ENCODE measurements at places on chromosomes 3 and 15.
A peak's percentile ranks its signal among the peaks of the same experiment; 100 is the strongest.

DNA sequence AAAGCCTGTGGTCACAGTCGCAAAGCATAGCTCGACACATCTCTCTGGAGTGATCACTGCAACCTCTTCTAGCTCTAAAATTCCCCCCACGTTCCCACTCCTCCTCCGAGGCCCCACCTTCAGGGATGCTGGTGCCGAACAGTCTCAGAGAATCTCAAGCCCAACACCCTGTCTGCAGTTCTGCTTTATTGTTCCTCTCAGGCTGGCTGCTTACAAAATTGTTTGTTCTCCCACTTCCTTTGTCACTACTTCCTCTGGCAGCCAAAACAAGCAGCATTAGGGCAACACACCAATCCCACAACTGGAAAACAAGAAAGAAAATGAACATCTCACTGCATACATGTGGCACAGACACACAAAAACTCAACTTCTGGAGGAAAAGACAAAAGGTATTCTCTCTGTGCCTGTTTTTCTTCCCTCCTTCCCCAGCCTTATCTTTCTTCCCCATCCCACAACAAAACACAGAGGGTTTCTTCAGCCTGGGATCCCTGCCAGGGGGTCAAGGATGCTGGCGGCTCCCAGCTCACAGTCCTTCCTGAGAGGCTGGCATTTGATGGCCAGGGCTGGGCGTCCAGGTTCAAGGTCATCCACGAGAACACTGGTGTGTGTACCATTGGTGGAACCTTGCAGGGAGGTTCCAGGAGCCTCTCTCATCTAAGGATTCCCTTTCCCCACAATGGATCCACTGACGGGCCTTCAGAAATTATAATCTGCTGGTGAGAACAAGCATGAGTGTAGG is 108.4 kb downstream of the TMCO5A start:
- DNase-seq: no peak

DNA sequence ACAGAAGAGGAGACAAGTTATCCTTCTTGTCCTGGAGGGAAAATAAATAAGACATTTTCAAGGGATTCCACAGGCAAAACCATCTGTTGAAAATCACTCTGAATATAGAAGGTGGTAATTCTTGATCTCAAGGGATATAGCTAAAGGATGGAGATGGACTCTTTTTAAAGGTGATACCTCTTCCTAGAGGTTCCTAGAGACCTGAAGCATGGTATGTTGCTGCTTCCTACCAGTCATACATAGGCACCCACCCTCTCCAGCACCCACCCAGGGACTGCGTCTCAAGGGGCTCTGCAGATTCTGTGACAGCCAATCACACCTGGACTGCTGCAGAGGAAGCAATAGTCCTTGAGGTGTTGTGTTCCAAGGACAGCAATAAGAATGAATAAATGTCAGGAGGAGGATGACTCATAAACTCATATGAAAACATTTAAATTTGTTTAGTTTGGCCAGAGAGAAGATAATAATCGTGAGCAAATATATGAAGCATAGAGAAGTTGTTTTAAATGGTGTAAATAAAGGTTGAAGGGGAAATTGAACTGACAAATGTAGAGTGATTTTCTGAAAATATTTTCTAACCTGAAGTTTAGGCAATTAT is 741.6 kb upstream of the CBLB start:
- no peak for DNase-seq

DNA sequence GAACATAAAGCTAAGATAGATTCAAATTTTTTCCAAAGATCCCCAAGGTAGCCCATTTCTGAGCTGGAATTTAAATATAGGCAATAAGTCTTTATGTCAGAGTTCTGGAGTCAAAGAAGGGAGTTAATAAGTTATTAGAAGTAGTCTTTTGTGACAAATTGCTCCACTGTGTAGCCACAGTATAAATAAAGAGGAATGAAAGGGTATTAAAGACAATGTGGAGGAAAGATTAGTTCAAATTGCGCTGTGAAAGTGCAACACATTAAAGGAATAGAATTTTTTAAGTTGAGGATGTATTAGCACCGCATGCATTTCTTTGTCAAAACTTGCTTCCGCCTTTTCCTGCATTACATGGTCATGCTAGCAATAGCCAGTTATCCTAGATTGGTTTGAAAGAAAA is 666.6 kb upstream of the CCDC54 start:
- no peak for DNase-seq

DNA sequence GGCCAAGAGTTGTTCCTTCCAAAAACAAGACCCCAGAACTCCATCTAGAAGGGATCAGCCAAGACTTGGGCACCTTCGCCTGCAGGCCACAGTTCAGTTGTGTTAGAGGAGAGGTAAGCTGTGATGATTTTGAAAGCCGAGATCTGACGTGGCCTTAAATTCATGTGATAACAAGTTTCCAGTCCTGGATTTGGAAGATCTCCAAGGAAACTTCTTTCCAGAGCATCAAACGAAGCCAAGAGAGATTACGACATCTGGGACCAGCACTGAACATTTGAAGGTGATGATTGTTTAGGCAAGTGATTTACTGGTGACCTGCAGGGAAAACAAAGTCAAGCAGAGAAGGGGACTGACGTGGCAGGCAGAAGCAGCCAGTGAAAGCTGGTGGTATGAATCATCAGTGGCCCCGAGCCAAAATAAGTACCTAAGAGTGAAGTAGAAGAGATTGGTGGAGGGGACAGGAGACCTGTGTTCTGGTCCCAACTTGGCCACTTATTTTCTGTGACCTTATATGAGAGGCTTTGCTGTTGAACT is 339.0 kb upstream of the PROK2 start:
- peak; percentile 72 for DNase-seq

DNA sequence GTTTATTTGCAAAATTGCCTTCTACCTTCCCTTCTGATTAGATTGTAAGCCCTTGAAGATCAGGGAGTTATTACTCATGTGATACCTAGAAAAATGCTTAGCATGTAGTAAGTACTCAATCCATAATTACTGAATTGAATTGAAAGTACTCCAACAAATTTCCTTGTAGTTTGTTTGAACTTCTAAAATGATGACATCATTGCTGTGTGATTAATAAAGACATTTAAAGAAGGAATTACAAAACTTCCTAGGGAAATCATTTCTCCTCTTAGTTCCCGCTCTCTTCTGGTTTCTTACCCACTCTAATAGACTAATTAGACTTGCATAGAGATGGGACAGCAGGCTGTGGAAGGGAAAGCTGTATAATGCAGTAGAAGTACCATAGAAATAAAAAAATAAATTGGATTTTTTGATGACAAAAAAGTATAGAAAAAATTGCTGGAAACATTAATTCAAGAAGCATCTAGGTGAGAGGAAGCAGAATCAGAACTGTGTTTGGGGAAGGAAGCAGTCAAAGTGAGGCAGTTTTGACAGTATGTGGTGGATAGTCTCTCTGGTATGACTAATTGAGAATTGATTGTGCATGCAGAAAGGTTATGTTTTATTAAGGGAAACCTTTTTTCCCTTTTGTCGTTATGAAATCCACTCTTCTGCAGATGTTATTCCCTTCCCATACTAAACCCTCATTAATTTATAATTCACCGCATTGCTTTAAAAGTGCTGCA is 93.0 kb downstream of the ALCAM start:
- no peak for DNase-seq

- no peak for DNase-seq
Observed at GRCh38 chr15:73081321-73081958, 29.2 kb downstream of the NEO1 start.

DNA sequence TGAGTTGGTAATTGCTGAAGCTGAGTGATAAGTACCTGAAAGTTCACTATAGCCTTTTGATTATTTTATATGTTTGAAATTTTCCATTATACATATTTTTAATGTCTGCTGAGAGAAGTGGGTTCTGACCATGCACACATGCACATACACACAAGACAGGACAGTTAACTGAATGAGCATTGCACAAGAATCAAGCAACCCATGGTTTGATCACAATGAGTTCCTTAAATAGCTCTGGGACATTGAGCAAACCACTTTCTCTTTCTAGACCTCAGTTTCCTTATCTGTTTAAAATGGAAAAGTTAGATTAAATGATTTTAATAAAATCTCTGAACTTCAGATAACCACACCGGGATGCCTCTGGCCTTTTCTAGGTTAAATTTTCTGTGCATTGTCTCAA is 26.7 kb downstream of the SNTN start:
- DNase-seq: no peak

DNA sequence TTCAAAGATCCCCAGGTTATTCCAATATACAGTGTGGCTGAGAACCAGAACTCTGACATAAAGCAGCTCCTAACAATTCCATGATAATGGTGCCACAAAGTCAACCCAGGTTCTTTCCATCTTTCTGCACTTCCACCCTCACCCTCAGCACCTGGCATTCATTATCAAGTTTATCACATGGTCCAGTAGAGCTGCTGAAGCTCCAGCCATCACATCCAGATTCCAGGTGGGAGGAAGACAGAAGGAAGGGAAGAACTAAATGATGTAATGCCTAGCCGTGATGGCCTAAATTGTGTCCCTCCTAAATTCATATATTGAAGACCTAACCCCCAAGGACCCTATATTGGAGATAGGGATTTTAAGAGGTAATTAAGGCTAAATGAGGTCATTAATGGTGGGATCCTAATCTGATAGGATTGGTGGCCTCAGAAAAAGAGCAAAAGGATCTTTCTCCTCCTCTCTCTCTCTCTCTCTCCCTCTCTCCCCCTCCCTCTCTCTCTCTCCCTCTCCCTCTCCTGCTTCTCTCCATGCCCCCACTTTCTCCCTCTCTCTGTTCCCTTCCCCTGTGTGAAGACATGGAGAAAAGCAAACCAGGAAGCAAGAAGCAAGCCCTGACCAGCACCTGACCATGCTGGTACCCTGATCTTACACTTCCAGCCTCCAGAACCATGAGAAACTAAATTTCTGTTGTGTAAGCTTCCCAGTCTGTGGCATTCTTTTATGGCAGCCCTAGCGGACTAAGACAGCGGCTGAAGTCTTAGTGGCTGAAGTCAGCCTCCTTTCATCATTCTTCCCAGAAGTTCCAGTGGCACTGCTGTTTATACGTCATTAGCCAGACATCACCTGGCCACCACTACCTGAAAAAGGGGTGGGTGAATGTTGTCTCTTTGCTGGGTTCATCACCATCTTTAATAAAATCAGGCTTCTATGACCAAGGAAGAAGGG is 369.7 kb upstream of the PROK2 start:
- no peak for DNase-seq

GRCh38 chr3:47485812-47486211 is 10.1 kb upstream of the SCAP start:
- DNase-seq: no peak

DNA sequence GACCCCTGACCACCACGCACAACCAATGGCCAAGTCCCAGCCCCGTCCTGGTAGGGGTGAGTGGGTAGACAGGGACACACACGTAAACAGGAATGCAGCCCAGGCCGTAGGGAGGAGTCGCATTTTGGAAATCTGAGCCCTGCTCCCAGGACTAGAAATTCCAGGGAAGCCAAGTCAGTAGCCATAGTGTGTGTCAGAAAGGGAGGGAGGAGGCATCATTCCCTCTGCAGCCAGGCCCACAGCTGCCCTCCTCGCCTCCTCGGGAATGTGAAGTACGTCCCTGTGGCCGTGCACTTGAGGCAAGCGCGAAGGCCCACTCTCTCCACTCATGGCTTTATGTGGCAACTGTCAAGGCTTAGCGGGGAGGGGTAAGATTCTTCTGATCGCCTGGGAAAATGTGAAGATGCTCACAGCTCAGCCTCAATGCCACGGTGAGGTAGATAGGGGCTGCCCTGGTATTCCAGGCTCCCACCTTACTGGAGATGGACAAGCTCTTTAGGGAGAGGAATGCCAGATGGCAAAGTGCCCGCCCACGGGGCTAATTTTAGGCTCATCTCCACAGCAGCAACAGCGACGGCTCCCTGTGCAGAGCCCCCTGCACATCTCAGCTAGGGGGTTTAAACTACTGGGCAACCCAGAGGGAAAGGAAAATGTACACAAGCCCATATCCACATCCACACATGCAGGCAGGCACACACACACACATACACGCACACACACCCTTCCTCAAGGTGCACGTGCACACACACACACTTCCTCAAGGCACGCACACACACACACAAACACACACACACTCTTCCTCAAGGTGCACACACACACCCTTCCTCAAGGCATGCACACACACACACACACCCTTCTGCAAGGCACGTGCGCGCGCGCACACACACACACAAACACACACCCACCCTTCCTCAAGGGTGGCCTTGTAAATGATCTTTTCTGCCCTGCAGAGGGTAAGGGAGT is 65.5 kb downstream of the ADCY5 start:
- no peak for DNase-seq

DNA sequence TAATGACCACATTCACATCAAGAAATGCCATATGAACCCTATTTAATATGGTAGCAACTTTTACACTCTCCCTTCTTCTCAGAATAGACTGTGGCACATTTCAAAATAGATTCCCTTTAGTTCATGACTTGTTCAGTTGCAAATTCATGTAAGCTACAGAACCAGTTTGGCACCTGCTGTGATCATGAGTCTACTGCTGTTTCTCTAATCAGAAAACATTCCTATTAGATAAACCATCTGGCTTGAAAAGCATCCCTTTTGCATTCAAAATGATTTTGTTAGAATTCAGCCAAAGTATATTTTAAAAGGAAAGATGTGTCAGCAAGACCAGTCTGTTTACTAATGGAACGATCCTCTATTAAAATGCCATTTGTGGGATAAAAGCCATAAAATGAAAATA is 304.4 kb downstream of the BCHE start:
- DNase-seq: no peak

GRCh38 chr3:100954990-100955389 is 38.2 kb downstream of the ABI3BP start:
- peak; percentile 28 for DNase-seq

DNA sequence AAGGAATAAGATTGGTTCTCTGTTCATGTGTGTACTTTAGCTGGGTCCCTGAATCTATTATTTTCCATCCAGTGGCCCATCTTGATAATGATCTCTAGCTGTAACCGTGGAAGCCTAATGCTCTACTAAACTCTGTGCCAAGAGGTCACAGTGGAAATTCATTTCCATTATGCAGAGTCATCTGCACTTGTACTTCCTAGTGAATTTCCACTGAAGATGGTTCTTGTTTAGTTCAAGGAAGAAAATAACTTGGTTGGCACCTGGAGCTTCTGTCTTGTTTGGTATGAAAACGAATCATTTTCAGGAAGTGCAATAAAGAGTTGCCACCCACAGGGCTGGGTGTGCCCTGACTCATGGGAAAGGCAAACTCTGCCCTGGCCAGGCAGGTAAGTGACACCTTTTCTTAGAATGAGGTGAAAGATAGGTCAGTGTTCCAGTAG is 10.3 kb downstream of the LPP start:
- DNase-seq: no peak

DNA sequence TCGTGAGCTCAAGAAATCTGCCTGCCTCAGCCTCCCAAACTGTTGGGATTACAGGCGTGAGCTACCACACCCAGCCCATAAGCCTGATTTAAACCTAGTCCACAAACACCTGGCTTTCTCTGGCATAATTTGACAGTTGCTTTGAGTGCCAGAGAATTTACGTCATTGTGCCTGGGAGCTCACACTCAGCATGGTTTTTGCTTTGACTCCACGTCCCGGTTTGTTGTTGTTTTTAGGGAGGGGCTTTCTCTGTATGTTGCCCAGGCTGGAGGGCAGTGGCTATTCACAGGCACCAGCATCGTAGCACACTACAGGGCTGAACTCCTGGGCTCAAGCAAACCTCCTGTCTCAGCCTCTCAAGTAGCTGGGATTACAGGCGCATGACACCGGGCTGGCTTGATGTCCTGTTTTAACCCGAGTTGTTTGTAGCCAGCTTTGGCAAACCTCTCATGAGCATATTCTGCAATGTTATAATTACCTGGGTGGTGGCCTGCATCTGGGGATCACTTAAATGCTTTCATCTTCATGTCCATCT is 32.7 kb downstream of the CEMIP start:
- no peak for DNase-seq

GRCh38 chr15:49041426-49041825 is 4.8 kb downstream of the SECISBP2L start:
- DNase-seq: no peak
